Glomerular endothelial cell (primary cell): ENCODE measurements at places on chromosomes 5 and 9.

GRCh38 chr5:31268256-31268655 is 74.8 kb downstream of the CDH6 start:
- DNase-seq, result no peak

GRCh38 chr9:88777498-88778312 is 213.6 kb upstream of the S1PR3 start:
- no peak for DNase-seq

GRCh38 chr9:108897324-108898096 is 35.4 kb downstream of the ACTL7A start:
- no peak for DNase-seq

GRCh38 chr5:103469288-103470040 is 93.1 kb downstream of the NUDT12 start:
- no peak for DNase-seq

DNA sequence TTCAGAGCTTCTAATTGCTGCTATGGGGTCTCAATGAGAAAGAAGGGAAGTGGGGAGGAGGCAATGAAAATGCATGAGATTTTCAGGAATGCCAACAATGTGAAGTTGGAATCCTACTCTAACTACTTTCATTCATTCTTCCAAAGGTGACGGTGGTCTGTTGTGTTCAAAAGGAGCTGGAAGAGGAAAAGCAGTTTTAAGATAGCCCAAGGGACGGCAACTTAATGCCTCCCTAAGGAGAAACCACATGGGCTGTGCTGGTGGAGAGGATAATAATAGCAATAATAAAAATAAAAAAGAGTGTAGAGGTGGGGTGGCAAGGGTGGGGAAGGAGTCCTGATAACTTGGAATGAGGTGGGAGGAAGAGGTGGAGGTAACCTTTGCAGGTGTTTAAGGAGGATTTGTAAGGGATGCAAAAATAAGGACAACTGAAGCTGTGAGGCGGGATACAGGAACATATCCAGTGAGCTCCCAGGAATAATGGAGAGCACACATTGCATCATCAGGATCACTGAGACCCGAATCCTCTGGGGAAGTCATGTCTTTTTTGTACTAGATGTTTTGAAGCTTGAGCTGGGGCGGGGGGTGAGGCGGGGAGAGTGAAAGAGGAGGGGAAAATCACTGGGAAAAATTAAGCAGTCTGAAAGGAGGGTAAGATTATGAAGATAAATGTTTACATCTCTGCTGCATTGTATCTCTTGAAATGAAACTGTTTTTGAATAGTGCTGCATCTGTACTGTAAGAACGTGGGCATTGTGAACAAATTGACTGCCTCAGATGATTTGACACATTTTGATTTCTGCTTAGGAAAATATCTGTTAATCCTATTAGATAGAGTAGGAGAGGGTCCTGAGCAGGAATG is 120.1 kb upstream of the TMEM161B start:
- no peak for DNase-seq

DNA sequence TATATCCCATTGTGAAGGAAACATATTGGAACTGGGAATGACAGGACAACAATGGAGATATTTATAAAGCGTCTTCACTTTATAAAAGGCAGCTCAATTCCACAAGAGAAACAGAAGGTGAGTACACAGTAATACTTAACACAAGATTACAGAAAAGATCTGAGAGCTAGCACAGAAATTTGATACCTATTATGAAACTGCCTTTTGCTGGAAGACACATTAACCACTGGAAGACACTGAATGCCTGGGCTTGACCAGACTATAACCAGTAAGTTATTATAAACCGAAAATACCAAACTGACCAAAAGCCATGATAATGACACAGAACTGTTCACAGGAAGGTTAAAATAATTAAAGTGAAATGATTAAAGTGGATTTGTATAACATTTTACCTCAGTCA is 195.4 kb downstream of the NR2F1-AS1 start:
- no peak for DNase-seq

GRCh38 chr9:134378901-134379338 is 52.7 kb downstream of the RXRA start:
- no peak for DNase-seq

DNA sequence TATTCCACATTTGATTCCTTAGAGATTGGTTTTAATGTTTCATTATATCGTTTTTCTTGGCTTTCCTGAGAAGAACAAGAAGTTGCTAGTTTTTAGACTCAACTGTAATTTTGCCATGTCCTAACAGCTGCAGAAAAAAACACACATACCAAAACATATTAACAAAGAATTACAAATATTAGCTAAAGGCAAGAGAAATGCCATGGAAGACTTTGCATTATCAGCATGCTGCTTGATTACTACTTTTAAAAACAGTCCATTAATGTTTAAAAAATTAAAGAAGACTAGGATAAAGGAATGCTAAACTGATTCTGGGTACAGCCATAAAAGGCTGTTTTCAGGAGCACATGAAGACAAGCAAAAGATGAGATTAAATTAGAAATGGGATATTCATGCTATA is 20.5 kb upstream of the IFNE start:
- DNase-seq, result no peak

DNA sequence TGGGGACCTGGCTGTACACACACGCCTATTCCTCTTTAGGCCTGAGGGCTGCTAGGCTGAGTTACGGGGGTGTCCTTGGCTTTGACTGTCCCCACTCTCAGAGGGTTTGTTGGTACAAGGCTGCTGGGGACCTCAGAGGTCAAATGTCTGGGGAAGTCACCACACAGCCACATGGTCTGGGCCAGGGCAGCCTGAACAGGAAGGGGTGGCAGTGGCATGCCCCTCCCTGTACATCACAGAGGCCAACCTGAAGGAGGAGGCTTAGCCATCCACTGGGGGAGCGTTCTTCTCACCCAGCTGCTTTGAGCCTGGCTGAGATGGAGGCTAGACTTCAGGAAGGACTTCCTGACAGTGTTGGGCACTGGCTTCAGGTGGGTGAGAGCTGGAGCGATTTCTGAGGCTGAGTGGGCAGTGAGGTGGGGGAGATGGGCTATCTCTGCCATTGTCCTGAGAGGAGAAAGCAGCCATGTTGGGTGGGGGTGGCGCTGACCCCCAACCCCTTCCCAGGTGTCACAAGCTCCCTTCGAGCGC is 36.3 kb downstream of the CXXC5 start:
- no peak for DNase-seq
